Esophagus muscularis mucosa (tissue), 4 donors: ENCODE measurements at places on chromosomes 16 and 17. TPM values are rescaled to one million over a fixed set of nuclear protein-coding genes. Genes with fewer than 3 reads are reported as not detected.

The BOLA2B gene
- 71.9 TPM for total RNA-seq

The HP gene
- 6.1 TPM for total RNA-seq

The ABCC6 gene
- 0.46 TPM for total RNA-seq

The SEZ6L2 gene
- total RNA-seq, result 0.84 TPM

The SRCIN1 gene
- 2.7 TPM for total RNA-seq

The TCAP gene
- total RNA-seq, result 0.99 TPM

The CORO6 gene
- 67.7 TPM for total RNA-seq

The TBC1D26 gene
- total RNA-seq, result not detected

The RAB37 gene
- 2.1 TPM for total RNA-seq

The SRR gene
- 14.4 TPM for total RNA-seq

The MOSMO gene
- 16.7 TPM for total RNA-seq

The CTRB2 gene
- not detected for total RNA-seq

The ALOX15B gene
- 3.7 TPM for total RNA-seq

The TMEM238L gene
- not detected for total RNA-seq

The KCNH4 gene
- total RNA-seq, result 0.17 TPM

The RARA gene
- total RNA-seq, result 52.4 TPM

The SOCS1 gene
- total RNA-seq, result 6.0 TPM

The CCL22 gene
- not detected for total RNA-seq

The CDK5R1 gene
- total RNA-seq, result 0.42 TPM

The HIC1 gene
- 48.6 TPM for total RNA-seq

The COX6A2 gene
- total RNA-seq, result not detected
